ENCODE measurements at places on chromosomes 7 and 10.

DNA sequence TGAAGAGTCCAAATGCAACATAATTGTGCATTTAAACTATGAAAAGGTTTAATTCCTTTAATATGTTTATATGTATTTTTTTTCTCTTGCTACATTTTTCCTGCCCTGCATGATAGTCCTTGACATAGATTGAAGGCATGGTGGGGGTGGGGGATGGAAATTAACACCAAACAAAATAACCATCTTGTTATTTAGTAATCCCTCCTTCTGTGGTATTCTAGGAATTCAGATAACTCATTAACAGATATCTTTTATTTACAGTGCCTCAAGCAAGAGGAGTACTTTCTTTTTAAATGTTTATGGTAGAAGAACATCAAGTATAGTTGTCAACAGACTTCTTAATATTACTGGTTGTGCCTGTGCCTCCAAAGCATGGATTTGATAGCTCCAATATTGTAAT is 337.6 kb upstream of the SEMA3A start:
- no peak for DNase-seq

DNA sequence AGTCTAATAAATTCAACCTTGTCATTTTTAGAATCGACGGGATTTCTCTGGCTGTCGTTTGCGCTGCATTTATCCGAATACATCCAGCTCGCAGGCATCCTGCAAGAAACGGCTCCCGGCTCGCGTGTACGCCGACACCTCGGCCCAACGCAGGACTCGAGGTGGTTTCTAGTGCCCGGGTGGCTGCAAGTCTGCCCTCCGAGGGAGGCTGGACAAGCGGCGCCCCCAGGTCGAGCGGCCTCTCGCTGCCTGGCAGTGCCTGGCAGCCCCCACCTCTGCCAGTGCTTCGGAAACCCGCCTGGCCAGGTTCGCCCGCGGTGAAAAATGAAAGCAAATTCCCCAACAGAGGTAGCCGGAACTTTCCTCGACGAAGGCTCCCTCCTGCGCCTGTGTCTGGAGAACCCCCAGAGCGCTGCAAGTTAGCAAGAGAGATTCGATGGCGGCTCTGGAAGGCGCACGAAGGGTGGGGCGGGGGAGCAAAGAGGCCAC is 5.7 kb upstream of the ZNF503 start:
- no peak for DNase-seq

DNA sequence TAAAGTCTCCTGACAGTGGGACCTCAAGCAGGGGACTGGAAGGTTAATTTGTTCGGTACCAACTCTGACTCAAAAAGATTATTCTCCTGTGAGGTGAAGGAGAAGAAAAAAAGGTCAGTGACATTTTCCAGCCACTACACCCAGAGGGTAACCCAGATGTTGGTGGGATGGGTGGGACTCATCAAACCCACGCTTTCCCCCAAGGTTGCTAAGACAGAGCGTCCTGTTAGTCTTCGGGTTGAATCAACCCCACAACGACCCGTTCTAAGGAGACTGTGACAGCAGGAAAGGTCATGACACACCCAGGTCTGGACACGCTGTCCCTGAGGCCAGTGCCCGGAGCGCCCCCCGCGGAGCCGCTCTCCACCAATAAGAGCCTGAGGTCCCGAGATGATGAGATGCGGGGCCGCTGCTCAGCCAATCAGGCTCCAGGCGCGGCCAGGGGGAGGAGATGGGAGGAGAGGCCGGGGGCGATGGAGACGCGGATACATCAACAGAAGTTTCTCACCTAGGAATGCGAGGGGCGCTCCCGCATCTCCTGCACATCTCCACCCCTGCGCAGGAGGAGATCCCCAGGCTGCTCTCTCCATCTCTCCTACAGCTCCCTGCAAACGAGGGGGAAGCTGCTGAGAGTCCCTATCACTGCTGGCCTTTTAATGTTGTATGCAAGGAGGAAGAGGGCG is at the start of gene WNT16:
TSS of gene WNT16 (plus strand) at position 493 of the 683 bp plus-strand sequence. CDS start 293 bp downstream, outside the sequence.
- DNase-seq, result no peak

GRCh38 chr10:114283091-114283490 is 44.0 kb downstream of the VWA2 start:
- no peak for DNase-seq

DNA sequence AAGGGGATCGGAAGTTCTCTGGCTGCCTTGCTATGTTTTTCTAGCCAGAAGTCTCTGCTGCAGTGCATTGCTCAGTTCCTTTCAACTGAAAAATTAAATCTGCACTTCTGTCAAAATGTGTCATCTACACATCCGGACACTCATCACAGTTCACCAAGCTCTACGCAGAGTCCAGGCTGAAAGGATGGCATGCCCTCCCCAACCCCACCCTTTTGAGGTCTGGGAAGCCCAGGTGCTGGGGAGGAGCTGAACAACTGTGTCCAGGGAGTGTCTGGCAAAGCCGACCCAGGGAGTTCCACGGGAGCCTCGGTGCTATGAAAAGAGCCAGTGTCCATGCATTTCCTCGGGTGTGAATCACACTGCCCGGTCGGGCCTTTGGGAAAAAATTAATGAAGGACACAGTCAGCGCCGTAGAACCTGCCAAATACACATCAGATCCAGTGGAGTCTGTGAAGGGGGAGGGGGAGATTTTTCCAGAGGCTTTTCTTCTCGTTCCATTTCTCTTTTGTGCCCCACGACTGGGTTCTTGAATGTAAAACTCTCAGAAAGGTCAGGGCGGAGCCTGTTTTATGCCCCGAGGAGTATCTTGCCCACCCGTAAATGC is 757 bp upstream of the PALS2 start:
- DNase-seq, result no peak

DNA sequence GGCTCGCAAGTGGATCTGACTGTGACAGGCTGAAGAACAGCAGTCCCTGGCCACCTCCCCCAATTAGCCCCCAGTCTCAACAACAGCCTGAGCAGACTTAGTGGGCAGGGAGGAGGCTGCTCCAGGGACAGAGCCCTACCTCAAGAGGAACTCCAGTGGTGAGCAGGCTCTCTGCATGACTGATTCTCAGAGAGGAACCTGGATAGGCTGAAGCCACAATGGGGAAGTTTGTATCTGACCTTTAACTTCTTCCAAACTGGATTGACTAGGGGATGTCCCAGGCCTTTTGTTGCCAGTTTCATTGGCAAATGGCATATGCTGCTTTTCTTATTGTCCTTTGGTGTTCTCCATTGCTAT is 93.0 kb downstream of the ARHGAP22 start:
- DNase-seq, result no peak

DNA sequence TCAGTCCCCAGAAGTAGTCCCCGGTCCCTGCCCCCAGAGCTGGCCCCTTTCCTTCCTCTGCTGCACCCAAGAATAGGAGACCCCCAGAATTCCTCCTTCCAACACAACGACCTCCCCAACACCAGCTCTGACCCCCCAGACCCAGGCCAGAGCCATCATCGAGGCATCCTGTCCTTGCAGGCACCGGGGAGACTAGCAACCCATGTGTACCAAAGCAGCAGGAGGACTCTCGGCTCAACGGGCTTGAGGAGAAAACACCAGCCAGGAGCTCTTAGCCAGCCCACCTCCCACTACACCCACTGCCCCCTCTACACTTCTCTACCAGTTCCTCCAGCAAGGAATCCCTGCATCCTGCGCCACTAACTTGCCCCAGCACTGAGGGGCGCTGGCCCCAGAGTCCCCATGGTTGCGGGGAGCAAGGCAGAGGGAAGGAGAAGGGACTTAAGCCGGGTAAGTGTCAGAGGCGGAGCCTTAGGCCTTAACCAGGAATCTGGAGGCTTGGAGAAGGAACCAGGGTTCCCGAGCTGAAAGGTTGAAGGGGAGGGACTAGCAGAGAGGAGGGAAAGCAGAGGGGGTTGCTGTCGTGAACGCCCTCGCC is 3.9 kb downstream of the GRID1 start:
- no peak for DNase-seq

DNA sequence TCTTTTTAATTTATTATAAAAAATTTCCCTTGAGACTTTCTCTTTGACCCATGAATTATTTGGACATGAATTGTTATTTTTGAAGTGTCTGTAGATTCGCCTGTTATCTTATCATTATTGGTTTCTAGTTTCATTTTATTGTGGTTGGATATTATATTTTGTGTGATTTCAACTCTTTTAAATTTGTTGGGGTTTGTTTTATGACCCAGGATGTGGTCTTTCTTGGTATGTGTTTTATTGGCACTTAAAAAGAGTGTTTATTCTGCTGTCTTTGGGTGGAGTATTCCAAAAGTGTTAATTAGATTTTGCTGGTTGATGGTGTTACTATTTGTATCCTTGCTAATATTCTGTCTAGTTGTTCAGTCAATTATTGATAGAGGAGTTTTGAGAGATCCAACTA is 50.5 kb upstream of the GPR141 start:
- DNase-seq, result no peak

GRCh38 chr10:24726626-24727025 is 2.9 kb upstream of the ARHGAP21 start:
- DNase-seq, result no peak
